ENCODE measurements at places on chromosomes 7 and 10.

GRCh38 chr7:38169847-38170246 is 8.2 kb upstream of the STARD3NL start:
- no peak for DNase-seq

DNA sequence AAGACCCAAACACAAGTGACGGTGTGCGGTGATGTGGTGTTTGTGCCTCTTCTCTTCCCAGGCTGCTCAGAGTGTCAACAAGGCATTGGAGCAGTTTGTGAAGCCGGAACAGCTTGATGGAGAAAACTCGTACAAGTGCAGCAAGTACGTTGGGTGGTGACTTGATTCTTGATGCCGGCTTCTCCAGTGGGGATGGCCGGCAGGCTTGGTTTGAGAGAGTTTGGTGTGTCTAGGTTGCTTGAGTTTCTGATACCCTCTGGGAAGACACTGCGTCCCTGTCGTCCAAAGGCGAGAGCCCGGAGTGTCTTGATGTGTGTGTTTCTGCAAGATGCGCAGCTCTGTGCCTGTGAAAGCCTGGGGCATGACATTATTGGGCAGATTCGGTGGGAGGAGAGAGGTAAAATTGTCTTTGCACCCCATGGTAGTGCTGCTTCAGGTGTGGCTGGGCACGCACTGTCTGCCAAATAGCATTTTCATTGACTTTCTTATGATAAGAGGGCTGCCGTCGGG is 111.8 kb downstream of the ANKRD61 start:
- no peak for DNase-seq

DNA sequence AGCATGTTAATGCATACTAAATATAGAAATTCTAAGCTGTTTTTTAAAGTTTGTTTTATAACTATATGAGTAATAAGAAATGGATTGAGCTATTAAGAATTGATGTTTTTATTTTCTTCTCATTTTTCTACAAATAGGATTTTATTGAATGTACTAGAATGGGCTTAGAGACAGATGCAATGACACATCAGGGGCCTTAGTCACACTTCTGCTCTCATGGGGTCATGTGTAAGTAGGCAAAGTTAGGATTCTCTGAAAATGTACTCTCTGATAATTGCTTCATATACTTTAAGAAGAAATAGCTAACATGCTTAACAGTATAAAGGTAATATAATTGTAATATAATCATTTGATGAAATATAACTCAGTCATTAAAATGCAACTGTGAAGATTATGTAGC is 154.6 kb downstream of the ZNF438 start:
- DNase-seq = no peak

GRCh38 chr7:30548845-30549244 is 44.2 kb upstream of the GGCT start:
- peak; percentile 75 for DNase-seq

DNA sequence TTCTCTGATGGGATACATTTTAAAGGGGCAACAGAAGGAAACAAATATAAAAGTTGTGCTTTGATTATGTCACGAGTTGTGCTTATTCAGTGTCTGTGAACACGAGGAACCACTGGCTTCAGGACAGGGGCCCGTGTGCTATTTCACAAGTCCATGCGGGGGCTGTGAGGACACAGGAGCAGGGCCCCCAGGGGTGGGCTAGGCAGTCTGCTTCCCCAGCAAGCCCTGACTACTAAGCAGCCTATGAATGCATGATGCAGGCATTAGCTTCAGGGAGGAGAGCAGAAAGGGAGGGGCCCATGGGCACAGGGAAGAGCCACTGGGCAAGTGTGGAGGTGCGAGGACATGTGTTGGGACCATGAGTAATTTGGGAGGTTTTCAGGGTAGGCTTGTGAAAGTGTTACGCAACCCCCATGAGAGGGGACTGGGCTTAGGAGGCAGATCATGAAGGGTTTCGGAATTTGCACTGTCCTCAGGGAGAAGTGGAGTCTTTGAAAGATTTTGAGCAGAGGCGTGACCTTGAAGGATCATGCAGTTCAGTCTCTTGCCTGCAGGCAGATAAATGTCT is 424.9 kb downstream of the CALN1 start:
- DNase-seq = no peak

GRCh38 chr10:71527135-71527534 is 130.4 kb downstream of the CDH23 start:
- no peak for DNase-seq

DNA sequence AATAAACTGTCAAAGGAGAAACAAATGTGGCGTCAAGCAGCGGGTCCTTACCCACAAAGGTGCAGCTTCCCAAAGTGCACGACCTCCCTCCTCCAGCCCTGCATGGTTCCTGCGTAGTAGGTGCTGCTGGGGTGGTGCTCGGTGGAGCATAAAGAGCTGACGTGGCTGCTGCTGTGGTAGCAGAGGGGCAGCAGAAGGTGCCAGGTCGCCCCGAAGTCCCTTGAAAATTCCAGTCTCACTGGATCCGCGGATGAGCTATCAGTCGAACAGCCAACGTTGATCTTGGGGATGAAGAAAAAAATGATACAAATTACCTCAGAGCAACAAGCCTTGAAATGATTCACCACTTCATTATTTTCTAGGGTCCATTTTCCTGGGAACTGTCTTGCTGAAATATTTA is 105.0 kb upstream of the SLC26A5 start:
- DNase-seq = no peak

- DNase-seq = no peak
Measured at GRCh38 chr10:68296843-68297663, 34.8 kb upstream of the HNRNPH3 start.

DNA sequence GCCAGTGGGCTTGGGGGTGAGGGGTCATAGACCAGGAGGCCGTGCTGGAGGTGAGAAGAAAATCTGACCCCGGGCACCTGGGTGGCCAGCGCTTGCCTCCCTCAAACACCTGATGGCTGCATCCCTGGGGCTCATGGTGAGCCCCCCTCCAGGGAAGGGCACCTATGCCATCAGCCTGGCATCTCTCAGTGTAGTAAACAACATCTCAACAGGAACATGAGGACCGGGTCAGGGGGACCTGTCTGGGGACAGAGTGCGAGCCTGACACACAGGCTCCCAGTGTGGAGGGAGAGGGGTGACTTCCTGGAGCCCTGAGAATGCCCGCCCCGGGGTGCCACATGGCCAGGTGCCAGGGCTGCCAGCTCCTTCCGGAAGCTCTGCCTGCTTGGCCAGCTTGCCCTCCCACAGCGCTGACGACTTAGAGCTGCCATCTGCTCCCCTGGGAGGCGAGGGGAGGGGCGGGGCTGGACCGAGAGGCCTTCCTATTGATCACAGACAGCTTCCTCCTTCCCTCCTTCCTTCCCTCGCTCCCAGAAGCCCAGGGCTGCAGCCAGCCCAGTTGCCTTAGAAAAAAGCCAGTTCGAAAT is 12.3 kb downstream of the STX1A start:
- peak; percentile 96 for DNase-seq

- DNase-seq = no peak
Measured at GRCh38 chr7:135741905-135742304, 6.7 kb downstream of the FAM180A start.

- no peak for DNase-seq
Measured at GRCh38 chr7:1698201-1698600, 28.1 kb downstream of the ELFN1 start.

- DNase-seq = no peak
Measured at GRCh38 chr7:34840176-34840785, 182.3 kb downstream of the NPSR1 start.

DNA sequence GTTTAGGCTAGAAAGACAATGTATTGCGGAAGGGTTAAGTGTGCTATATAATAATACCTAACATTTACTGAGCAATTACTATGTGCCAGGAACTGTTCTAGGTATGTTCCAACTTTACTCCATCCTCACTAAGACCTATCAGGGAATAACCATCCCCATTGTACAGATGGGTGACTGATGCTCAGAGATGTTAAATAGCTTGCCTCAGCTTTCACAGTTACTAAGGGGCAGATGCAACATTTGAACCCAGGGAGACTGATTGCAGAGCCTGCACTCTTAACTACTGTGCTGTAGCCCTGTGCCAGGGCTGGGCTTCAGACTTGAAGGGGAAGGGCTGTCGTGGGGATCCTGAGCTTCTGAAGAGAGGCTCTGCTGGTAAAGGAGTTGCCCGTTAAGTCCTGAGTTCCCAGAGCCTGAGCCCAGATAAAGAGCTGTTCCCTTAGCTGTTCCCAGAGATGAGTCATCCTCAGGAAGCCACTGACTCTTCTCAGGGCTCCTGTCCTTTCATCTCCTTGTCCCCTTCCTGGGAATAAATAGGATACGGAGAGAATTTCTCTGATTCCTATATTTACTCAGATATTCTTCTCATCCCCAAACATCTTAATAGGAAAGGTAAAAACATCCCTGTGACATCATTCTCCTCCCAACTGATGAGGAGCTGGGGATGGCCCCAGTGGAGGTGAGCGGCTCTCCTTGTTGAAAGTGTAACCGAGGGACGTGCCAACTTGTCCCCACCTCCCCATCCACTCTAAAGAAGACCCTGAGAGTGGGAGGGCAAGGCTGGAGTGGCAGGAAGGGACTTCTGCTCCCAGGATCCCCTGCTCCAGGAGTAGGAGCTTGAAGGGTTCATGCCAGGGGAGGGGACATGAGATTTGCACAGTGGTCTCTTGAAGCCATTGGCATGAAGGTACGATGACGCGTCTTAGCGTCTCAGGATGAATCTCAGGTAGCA is 28.0 kb upstream of the HABP2 start:
- no peak for DNase-seq

GRCh38 chr10:79116801-79117723 is 48.3 kb downstream of the ZMIZ1 start:
- peak; percentile 53 for DNase-seq

GRCh38 chr7:46583656-46584055 is 662.6 kb upstream of the IGFBP3 start:
- DNase-seq = no peak

- DNase-seq = no peak
Measured at GRCh38 chr10:16843252-16843870, 26.1 kb upstream of the RSU1 start.

DNA sequence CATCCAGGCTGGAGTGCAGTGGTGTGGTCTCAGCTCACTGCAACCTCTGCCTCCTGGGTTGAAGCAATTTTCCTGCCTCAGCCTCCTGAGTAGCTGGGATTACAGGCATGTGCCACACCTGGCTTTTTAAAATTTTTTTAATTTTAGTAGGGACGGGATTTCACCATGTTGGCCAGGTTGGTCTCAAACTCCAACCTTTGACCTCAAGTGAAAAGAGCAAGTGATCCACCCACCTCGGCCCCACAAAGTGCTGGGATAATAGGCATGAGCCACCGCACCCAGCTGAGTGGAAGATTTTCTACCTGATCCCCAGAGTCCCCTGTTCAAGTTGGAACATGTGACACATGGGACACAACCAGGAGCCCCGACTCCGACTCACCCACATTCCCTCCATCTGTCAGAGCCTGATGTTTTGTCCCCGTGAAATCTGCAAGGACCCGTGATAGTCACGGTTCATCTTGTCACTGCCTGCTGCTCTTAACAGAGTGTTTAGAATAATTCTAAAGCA is 104.5 kb downstream of the SMURF1 start:
- no peak for DNase-seq

Measured in left colon (tissue), 2 donors.